HCEC 1CT (cell line): ENCODE measurements at places on chromosomes 13 and 19.

- DNase-seq, result no peak
These were observed 329.8 kb downstream of the MYO16 start for GRCh38 chr13:108959234-108959633.

DNA sequence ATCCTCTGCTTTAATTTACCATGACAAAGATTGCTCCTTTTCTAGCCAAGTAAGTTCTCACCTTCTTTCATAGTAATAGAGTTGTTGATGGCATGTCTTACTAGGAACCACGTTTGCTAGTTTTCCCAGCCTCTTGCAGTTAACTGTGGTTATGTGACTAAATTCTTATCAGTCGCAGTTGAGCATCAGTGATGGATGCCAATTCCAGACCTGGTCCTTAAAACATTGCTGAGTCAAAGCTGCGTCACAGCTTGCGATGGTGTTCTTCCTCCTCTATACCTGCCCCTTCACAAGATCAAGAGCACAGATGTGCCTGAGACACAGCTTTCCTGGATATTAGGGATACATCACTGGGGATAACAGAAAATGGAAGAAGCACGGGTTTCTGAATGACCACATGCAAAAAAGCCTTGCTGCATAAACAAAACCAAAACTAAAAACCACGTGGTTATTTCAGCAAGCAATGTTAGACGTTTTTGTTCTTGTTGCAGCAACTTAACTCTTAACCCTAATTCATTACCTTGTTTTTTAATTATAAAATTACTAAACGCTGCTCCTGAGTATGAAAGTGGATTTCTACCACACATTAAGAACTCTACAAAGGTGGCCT, 97.6 kb upstream of the DACH1 start:
- DNase-seq, result no peak

GRCh38 chr19:39709026-39709872, 5.0 kb downstream of the LGALS14 start:
- DNase-seq, result no peak

GRCh38 chr13:26502826-26503225, 54.7 kb upstream of the WASF3 start:
- peak; percentile 65 for DNase-seq

- DNase-seq, result no peak
These were observed at the start of gene KIRREL2 for GRCh38 chr19:35856546-35857149. TSS of gene KIRREL2 (plus strand) at chr19:35856911. CDS start at chr19:35857120, 209 bp downstream.

DNA sequence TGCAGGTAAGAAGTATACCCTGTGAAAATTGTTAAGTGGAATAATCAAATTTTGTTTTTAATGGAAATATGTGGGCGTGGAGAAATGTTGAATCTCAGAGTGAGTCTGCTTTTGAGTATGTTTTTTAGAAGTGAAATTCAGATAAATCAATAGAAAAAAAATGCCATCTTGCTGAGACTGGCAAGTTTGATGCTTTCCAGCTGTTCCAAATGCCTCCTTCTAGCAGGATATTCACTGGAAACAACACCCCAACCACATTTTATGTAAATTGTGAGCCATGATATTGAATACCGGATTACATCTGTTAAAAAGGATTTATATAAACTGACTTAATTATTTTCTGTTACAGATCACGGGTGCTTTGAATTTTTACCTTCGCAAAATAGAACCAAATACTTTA, 115.4 kb downstream of the ITGBL1 start:
- no peak for DNase-seq

DNA sequence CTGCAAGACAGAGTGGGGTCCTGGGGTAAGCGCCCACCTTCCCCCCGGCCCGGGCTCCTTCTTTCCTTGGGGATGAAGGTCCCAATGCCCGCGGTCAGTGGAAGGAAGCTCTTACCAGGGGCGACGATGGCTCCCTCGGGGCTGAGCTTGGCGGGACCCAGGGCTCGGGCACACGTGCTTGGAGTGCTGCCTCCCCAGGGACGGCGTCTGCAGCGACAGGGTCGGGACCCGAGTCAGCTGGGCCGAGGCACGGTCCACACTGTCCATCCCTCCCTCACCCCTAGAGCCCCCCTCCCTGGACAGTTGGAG, 3.5 kb downstream of the JSRP1 start:
- no peak for DNase-seq

- DNase-seq, result no peak
These were observed 25.3 kb downstream of the CLEC4M start for GRCh38 chr19:7788178-7788932.
